ENCODE measurements at places on chromosomes 12 and 14. TPM values are rescaled to one million over a fixed set of nuclear protein-coding genes. Genes with fewer than 3 reads are reported as not detected.

CIDEB gene
- 7.3 TPM for total RNA-seq

PRB2 gene
- not detected for total RNA-seq

SLC16A7 gene
- total RNA-seq: 51.1 TPM

C14orf132 gene
- total RNA-seq: 26.2 TPM

GUCY2C gene
- total RNA-seq: not detected

GNS gene
- 120 TPM for total RNA-seq

All from urinary bladder (tissue), 4 donors.